ENCODE measurements at places on chromosomes 5 and 9.

DNA sequence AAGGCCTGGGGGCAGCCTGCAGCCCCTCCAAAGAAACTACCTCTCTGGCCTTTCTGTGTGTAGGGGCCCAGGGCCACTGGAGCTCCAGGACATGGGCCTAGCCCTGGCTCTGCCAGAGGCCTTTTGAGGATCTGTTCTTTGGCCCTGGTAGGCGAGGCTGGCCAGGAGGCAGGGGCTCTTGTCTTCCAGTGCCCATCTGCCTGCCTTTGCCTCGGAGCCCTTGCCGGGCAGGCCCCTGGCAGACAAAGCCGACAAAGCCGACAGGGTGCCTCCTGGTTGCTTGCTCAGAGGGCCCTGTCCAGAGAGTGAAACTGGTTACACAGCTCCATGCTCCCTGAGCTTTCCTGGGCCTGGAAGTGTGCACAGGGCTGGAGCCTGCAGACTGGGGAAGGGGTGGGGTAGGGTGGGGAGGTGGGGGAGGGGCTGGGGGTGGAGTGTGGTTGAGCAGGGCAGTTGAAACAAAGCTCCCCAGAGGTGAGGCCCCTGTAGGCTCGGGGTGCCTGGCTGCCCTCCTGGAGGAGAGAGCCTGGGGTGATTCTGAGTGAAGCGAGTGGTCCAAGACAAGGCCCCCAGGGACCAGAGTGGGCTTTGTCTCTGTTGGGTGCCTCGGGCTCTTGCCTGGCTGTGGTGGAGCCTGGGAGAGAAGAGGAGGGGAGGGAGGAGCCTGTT is 29.3 kb downstream of the PTPA start:
- DNase-seq: peak; percentile 29

DNA sequence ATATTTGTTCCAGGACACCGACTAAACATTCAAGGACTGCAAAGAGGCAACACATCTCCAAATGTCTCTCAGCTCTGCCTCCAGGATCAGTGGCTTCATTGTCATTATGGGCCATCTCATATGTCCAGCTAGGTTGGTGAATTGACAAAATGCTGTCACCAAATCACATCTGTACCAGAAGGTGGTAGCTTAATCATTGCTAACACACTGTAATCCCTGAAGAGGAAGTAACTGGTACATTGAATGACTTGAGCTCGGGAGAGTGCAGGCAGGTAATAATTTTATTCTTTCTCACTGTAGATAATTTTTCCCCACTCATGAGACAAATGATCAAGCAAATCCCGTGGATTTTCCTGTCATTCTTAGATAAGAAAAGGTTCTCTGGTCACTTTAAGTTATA is 169.8 kb downstream of the SEMA6A start:
- no peak for DNase-seq

DNA sequence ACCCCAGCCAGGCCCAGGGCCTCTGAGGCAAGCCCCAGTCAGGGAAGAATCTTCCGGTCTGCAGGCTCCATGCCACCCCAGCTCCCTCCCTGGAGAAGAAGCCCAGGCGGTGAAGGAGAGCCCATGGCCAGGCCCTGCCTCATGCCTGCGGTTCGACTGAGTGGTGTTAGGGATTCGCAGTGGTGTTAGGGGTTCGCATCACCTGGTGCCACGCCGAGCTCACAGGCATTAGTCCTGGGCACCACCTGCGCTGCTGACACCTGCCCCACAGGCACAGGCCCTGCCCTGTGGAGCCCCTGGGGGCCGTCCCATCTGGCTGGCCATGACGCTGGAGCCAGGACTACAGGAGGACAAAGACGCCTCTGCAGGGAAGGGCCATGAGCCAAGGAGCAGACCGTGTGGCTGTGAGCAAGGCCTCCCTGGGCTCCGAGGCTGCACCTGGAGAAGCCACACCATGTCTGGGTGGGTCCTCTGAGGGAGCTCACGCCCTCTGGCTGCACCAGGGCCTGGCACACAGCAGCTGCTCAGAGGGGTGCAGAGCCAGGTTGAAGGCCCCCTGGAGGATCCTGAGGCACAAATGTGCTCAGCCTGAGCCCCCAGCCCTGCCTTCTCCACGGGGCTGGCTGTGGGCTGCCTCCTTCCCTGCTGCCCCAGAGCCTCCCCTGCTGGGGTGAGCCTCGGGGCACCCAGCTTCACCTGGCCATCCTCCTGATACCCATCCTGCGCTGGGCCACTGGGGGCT is 27.6 kb upstream of the RNF130 start:
- no peak for DNase-seq

DNA sequence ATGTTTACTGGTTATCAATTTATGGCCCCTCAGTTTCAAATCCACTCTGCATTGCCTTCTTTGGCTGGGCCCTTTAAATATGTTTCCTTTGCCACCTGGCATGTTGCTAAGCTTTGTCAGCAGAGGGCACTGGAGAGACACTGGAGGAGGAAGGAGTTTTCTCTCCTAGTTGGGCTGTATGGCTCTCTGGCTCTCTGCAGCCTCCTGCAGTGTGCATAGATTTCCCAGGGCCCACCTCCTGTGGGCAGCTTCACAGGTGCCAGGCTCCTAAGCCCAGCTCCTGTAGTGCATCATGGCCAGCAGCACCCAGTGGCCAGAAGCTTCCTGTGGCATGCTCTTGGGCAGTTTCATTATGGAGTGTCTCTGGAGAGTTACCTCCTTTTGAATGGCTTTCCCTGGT is 23.3 kb downstream of the CAVIN4 start:
- DNase-seq: peak; percentile 35

DNA sequence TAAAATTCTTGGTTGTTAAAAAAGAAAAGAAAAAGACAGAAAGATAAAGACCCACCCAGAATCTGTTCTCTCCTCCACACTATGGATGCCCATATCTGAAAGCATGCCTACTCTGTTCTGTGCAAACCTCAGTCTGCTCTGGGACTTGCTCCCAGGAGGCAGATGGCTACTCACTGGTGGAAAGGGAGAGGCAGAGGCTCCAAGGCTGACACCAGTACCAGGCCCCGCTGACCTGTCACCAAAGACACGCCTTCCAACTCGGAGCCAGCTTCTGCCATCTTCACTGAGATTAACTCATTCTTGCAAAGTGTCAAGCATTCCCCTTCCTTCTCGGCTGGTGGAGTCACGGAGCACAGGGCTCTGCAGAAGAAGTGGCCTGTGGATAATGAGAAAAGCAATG is 21.6 kb downstream of the SH3TC2 start:
- DNase-seq: no peak

- no peak for DNase-seq
These were observed 92.6 kb downstream of the DPYSL3 start for GRCh38 chr5:147417135-147417813.

DNA sequence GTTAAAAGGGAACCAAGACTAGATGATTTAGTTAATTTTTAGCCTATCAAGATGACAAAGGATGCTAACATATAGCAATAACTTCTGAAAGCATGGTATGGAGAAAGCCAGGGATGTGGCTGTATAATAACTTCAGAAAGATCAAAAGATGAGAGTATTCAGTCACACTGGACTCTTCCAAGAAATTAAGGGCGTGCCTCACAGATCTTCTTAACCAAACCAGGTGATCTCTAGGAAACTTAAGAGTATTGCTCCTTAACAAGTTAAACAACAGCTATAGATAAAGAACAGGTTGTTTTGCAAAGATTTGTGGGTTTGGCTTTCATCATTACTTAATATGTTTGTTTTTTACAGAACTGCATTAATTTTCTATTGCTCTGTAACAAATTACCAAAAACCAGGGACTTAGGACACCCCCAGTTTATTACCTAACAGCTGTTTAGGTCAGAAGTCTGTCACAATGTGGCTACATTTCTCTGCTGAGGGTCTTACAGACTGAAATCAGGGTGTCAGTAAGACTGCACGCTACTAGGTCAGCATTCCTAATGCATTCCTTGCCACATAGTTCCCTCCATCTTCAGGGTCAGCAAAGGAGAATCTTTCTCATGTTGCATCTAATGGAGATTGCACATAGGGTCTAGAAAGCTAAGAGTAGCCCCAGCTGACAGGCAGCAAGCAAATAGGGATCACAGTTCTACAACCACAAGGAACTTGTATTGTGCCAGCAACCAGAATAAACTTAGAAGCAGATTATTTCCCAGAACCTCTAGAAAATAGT is 113.8 kb downstream of the WDR70 start:
- no peak for DNase-seq

- no peak for DNase-seq
These were observed 70.1 kb upstream of the CCDC180 start for GRCh38 chr9:97237311-97237786.

- DNase-seq: no peak
These were observed 691 bp downstream of the DMXL1 start for GRCh38 chr5:119071561-119071995.

- no peak for DNase-seq
These were observed 171.6 kb downstream of the PAX5 start for GRCh38 chr9:36862206-36863145.

GRCh38 chr5:180159756-180160155 is 49.3 kb downstream of the RASGEF1C start:
- DNase-seq: no peak

DNA sequence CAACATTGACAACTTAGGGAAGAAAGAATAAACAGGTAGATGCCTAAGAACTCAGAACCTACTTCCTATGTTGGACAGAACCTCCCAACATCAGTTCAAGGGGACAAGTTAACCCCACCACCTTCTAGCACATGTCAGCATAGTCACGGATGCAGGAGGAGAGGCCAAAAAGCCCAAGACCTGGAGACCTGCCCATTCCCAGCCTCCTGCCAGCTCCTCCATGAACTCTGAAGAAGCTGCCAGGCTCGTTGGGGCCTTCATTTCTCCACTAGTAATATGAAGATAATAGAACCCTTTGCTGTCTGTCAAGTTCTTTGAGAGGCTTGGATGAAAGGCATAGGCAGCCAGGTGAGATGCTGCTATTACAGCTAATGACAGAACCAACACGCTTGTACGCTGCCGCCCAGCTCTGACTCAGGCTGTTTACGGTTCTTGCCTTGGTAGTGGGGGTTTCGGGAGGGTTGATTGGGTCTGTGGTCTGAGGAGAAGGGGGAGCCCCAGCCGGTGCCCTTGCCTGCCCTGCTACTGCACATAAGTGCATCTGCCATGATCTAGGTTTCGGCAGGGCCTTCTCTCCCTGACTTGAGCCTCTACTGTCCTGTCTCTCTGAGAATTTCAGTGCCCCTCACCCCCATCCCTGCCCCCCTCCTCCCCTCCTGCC is 82.2 kb downstream of the NRG2 start:
- no peak for DNase-seq

DNA sequence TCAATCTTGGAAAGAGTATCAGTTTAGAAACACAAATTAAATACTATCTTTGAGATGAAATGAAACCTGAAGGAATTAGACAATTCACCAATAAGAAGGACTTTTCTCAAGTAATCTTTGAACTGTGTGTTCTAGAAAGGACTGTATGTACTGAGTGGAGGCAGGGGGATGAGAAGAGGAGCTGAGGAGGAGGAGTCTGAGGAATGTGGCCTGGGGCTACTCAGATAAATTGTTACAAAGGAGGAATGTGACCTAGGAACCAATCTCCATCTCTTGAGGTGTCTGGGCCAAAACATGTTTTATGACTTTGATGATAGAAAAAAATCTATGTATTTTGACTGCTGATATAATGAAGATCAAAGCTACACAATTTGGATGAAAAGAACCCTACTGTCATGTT is 124.3 kb upstream of the ANKRD55 start:
- DNase-seq: no peak

DNA sequence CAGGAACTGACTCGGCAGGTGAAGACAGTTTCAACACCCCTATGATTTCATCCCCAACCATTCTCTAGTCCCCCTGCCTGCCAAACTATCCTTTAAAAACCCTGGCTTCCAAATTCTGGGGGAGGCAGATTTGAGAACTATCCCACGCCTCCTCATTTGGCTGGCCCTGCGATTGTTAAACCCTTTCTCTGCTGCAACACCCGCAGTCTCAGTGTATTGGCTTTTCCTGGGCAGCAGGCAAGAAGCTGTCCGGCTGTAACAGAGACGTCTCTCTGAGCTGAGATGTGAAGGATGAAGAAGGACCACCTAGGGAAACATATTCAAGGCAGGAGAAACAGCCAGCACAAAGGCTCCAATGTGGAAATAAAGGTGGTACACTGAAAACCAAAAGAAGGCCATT is 6.6 kb downstream of the ST6GALNAC6 start:
- no peak for DNase-seq

- no peak for DNase-seq
These were observed 38.6 kb downstream of the SNX18 start for GRCh38 chr5:54556141-54556540.

GRCh38 chr5:1231354-1231905 is 6.2 kb downstream of the SLC6A18 start:
- DNase-seq: no peak

GRCh38 chr9:128819716-128820664 is 1.7 kb downstream of the ENDOG start:
- DNase-seq: no peak

DNA sequence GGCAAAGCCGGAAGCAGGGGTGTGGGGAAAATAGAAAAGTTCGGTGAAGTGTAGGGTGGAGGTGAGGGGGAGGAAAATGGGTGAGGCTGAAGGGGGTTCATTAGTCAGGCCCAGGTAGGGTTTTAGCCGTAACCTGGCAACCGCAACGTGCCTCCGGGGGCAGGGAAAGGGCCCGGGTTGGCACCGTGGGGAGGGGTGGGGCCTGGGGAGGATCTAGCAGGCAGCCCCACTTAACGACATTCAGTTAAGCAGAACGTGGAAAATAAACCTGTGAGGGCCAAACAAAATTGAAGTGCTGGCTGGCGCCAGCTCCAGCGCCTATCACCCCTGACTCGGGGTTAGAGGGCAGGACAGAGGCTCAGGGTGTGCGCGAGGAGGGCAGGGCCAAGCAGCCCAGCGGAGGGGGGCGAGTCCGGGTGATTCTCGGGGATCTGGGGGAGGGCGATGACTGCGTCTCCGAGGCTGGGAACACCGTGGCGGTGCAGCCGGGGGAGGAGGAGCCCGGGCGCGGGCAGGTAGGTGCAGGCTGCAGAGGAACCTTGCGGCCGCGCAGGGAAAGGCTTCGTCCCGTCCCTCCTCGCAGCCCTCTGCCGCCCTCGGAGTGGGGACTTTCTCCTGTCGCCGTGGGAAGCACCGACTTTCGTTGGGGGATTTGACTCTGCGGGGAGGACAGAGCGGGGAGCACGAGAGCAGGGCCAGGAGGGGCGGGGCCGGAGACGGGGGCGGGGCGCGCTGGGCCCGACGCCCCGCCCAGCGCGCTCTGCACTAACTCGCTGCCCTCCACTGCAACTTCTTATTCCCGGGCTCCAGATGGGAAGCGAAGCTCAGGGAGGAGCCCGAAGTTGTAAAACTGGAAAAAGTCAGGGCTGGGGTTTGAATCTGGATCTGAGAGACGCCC is 5.1 kb downstream of the RGS14 start:
- peak; percentile 75 for DNase-seq

GRCh38 chr9:129237164-129237611 is 59.1 kb upstream of the IER5L start:
- DNase-seq: no peak

GRCh38 chr5:5437227-5438172 is 15.0 kb downstream of the ICE1 start:
- no peak for DNase-seq

DNA sequence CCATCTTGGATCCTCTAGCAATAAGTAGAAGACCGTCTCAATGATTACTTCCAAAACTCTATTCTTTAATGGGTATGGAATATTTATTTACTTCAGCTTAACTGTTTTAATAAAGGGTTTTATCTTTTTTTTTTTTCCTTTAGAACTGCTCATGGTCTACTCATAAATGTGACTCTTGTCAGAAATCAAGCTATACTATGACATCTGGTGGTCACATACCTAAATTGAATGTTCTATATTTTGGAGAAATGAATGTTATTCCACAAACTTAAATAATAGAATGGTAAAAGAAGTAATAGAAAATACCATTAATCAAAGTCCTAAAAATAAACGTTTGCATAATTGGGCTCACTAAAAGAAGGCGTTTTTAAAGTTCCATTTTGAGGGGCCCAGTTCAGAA is 131.2 kb upstream of the PLCXD3 start:
- no peak for DNase-seq
